Germinal center (tissue), 1 donor: ENCODE measurements at places on chromosomes 13 and 19.

- no peak for DNase-seq
These were observed 1.2 kb upstream of the F10 start for GRCh38 chr13:113121183-113121927.

DNA sequence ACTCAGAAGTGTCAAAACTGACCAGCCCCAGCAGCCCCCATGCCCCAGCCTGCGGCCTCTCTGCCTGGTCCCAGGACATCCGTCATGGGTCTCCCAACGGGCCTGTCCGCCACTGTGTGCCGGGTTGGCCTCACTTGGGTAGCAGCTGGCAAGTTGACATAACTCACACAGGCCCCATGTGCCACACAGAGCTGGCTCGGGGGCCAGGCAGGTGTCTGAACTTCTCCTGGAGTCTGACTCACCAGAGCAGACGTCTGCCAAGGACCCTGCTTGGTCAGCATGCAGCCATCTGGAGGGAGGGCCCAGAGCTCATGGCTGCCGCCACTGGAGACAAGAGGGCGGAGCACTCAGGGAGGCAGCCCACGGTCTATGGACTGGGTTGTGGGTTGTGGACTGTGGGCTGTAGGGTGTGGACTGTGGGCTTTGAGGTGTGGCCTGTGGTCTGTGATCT lies 32.0 kb upstream of the TMEM255B start:
- no peak for DNase-seq

- DNase-seq = no peak
These were observed 331.3 kb downstream of the NDFIP2 start for GRCh38 chr13:79812070-79812850.

- DNase-seq = no peak
These were observed 29.3 kb downstream of the SERP2 start for GRCh38 chr13:44402899-44403445.

GRCh38 chr19:53132141-53132991 lies at the start of gene ZNF415:
Gene ZNF415 (minus strand): TSS chr19:53132910. CDS start chr19:53122676, 10,234 bp downstream.
- peak; percentile 78 for DNase-seq

DNA sequence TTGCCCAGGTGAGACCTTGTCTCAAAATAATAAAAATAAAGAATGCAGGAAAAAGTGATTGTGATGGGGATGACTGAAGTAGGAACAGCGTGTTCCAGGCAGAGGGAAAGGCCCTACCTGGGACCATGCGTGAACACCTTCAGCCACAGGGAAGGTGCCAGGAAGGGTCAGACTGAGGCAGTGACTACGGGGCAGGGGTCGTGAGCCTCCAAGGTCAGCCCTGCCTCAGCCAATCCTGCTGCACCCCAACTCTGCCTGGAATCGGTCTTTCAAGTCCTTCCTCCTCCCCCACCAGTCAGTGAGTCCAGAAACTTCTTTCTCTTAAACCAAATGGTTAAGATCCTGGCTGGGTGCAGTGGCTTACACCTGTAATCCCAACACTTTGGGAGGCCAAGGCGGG lies 16.1 kb upstream of the TLE2 start:
- DNase-seq = no peak
